ENCODE measurements at places on chromosomes 5 and 9.

DNA sequence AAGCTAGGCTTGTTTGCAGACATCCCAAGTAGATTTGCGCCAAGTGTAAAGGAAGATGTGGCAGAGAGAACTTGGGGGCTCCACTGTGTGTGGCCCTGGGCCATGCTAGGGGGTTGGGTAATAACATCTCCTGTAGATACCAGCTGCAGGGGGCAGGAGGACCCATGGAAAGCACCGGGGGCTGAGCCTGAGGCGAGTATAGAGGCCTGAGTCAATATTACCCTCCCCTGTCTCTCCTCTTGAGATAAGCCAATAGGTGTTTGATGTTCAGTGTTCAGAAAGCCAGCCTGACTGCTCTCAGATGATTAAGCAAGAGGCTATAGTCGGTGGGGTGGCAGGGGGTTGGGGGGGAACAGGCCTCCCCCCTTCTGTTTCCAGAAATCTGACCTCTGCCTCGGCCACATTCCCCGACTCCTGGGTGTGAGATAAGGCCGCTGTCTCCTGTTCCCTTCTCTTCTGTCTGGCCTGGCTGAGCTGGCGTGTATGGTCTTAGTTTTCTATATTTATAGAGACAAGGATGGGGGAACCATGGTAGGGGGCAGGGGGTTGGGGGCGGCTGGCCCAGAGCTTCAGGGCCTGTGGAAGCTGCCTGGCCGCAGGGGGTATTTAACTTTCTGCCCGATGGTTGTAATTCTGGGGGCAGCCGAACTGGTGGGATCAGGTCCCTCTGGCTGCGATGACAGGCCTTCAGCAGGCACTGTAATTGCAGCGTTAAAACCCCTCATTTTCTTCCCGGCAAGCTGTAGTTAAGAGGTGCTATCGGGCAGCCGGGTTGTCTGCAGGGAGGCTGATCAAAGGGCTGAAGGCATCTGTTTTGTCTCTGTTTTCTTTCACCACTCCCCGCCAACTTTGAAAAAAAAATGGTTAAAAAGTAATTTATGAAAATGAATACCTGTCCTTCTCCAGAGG lies 292.0 kb downstream of the NSG2 start:
- no peak for DNase-seq

GRCh38 chr5:77744116-77744515 lies 32.0 kb downstream of the TBCA start:
- DNase-seq, result no peak

DNA sequence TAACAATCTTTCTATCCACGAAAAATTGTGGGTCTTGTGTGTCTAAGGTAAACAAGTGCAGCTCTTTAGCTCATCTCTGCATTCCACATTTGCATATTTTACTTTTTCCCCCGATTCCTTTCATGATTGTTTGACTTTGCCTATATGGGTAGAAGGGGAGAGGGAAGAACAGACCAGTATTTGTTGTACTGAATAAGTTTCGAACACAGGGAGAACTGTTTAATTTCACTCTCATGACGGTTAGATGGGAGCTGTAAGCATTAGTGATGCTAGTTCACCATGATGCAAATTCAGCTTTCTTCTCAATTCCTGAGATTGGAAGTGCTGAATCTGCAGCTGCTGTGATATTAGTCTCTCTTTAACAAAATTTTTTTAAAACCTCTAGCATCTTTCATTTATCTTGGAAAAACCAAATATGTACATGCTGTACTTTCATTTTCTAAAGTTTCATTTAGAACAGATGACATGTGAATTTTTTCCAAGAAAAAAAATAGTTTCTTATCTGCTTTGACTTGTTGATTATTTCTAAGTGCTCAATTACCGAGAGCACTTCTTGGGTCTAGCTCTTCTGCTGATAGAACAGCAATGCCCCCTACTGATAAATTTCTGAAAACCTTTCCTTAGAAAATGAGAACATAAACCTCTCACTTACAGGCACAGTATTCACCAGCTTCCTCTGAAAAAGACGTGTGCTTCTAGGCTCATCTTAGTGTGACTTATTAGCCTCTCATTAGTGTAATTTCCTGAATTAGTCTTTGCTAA lies 149.5 kb downstream of the BAAT start:
- no peak for DNase-seq

GRCh38 chr9:33341182-33341581 lies 50.9 kb downstream of the NFX1 start:
- no peak for DNase-seq

GRCh38 chr9:7533376-7534090 lies 266.0 kb downstream of the DMAC1 start:
- DNase-seq, result no peak

GRCh38 chr5:67193439-67193807 lies 3.2 kb downstream of the CD180 start:
- DNase-seq, result no peak

GRCh38 chr5:138694146-138694545 lies 59.1 kb upstream of the CTNNA1 start:
- DNase-seq, result no peak

DNA sequence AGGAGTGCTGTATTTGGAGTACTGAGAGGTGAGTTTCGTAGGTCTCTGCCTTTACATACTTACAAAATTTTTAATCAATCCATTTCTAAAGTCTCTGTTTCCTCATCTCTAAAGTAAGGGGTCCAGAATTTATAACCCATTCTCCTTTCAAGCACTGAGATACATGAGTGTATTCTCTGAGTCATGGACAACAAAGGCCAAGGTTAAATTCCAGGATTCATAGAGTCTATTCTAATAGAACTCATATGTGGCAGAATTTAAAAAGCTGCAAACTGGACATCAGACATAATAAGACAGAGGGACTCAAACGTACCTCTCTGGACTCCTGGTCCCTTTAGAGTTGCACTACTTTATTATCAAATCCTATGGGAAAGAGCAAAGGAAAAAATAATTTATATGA lies 112.5 kb upstream of the SLIT3 start:
- DNase-seq, result no peak

- DNase-seq, result no peak
These were observed 102.0 kb downstream of the TRIM32 start for GRCh38 chr9:116789081-116789480.

DNA sequence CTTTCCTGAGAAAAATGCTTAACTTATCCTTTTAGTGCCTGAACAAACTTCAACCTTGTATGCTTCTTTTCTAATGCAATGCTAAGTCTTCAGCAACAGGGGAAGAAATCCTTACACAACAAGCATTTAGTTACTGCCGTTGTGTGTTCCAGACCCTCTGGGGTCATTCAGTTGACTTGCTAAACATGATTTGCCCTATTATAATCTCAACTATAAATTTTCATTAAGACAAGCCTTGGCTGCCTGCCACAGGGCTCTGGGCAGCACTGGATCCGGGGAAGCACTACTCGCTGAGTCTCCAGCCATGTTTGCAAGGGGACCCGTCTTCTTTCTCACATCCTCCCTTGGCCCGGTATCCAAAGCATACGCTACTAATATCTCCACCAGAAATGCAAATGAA lies 58.1 kb downstream of the PTCH1 start:
- DNase-seq, result no peak

DNA sequence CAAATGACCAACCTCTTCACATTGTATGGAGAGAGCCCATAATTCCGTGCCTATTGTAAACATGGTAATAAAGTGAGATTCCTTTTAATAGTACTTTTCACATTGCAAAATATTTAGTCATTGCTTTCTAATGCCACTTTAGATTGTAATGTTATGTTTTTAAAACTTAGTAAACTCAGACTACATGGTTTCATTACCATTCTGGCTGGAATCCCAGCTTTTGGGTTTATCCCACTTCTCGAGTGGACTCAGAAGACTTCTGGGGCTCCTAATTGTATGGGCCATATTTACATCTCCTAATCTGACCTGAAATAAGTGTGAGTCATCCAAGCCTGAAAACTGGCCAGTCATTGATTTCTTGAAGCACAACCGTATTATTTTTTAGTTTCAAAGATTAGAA lies 217.6 kb downstream of the CAAP1 start:
- DNase-seq, result no peak

- no peak for DNase-seq
These were observed 41.7 kb upstream of the TMEM250 start for GRCh38 chr9:136160381-136160841.

DNA sequence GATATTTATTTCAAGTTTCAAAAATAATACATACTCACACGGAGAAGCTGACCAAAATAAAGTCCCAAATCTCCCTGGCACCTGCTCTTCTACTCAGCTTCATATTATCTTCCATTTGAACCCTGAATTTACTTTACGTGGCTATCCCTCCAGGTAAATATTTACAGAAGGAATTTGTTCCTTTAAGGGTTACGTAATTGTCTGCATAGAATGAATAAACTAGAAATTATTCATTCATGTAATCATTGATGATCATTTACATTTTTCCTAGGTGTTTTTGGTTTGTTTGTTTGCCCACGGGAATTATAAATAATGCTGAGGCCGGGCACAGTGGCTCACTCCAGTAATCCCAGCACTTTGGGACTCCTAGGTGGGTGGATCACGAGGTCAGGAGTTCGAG lies 251.2 kb downstream of the PLK2 start:
- no peak for DNase-seq

- no peak for DNase-seq
These were observed 64.6 kb upstream of the SYNPO start for GRCh38 chr5:150575745-150576448.

- DNase-seq, result no peak
These were observed 25.3 kb downstream of the DENND4C start for GRCh38 chr9:19255821-19256220.

- peak; percentile 76 for DNase-seq
These were observed 123.7 kb upstream of the CPEB4 start for GRCh38 chr5:173764332-173765028.

- DNase-seq, result no peak
These were observed 626.7 kb downstream of the PRR16 start for GRCh38 chr5:121090822-121091221.

DNA sequence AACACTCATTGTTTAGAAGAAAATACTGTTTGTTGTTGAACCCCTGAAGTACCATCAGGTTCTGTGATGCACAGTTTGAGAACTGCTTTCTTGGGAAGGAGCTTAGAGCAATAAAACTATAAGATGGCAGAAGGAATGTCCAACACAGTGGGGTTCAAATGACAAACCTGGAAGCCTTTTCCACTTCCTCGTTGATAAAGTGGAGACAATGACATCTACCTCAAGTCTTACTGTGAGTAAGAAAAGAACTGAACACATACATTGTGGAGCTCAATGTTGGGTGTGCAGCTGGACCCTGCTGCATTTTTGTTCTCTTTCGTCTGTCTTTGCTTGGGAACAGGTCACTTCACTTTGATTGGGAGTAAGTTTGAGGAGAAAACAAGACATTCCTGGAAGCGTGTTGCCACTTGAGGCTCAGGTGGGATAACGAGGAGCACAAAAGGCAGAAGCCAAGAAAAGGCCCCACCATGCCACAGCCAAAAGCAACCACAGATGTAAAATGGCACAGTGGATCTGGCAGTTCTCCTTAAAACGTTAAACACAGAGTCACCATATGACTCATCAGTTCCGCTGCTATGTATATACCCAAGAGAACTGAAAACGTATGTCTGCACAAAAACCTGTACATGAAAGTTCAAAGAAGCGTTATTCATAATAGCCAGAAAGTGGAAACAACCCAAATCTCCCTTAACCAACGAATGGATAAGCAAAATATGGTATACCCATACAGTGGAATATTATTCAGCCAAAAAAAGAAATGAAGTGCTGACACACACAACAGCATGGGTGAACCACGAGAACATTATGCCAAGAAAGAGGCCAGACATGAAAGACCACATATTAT lies 42.9 kb upstream of the SUB1 start:
- DNase-seq, result peak; percentile 8

- no peak for DNase-seq
These were observed 50.4 kb upstream of the SLC2A8 start for GRCh38 chr9:127346584-127346983.

DNA sequence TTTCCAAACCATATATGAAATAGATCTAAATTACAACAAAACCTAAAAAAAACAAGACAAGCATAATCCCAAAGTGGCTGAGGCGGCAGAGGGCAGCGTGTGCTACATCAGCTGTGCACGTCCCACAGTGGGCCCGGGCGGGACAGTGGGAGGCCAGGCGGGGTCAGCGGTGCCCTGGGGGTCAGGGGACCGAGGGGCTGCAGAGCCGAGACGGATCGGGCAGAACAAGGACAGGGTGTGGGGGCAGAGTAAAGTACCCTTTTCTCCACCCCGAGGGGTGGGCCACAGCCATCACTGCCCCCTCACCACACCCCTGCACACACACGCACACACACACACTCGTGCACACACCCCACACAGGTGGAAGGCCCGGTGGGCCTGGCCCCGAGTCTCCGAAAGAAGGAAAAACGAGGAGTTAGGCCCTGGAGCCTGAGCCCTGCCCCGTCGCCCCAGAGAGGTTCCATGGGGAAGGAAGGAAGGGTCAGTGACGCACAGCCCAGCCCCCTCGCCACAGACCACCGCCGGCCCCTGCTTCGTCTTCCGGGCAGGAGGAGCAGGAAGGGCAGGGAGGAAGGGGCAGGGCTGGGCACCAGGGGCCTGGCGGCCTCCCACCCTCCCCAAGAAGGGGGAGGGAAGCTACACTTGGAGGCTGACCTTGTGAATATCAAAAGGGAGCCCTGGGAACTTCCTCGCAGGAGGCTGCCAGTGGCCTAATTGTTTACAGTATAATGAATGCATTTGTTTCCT lies 49.6 kb upstream of the UBAC1 start:
- DNase-seq, result no peak

- DNase-seq, result no peak
These were observed 408.9 kb upstream of the DMAC1 start for GRCh38 chr9:8208465-8208864.

- no peak for DNase-seq
These were observed 28.1 kb downstream of the ARHGAP26 start for GRCh38 chr5:142798099-142798770.

- no peak for DNase-seq
These were observed 2.1 kb downstream of the ANP32B start for GRCh38 chr9:97985058-97985861.

- no peak for DNase-seq
These were observed 44.8 kb downstream of the PHF2 start for GRCh38 chr9:93620881-93621820.

- DNase-seq, result no peak
These were observed 65.2 kb upstream of the PAPPA start for GRCh38 chr9:116088396-116088795.

Data from amniotic stem cell (primary cell).